Type B pancreatic cell (in vitro differentiated cells): ENCODE measurements at places on chromosomes 11 and 22.

- DNase-seq: peak; percentile 76
- peak within 1 kb of the TSS; percentile 78 for H3K27ac ChIP-seq
- peak within 1 kb of the TSS; percentile 91 for H3K4me3 ChIP-seq
- peaks cover 15% of the 10 kb centered on the region for H3K4me1 ChIP-seq
- H3K36me3 ChIP-seq: no peaks in the 10 kb centered on the region
Observed at GRCh38 chr22:30694640-30695350, at the start of gene OSBP2. OSBP2 (plus strand) TSS chr22:30694874; CDS start chr22:30694910, 36 bp downstream.

- DNase-seq: peak; percentile 49
- no peak overlapping the region for H3K27ac ChIP-seq
- H3K36me3 ChIP-seq: no peaks in the 10 kb centered on the region
Observed at GRCh38 chr11:134676516-134677287, 264.7 kb upstream of the B3GAT1 start.

DNA sequence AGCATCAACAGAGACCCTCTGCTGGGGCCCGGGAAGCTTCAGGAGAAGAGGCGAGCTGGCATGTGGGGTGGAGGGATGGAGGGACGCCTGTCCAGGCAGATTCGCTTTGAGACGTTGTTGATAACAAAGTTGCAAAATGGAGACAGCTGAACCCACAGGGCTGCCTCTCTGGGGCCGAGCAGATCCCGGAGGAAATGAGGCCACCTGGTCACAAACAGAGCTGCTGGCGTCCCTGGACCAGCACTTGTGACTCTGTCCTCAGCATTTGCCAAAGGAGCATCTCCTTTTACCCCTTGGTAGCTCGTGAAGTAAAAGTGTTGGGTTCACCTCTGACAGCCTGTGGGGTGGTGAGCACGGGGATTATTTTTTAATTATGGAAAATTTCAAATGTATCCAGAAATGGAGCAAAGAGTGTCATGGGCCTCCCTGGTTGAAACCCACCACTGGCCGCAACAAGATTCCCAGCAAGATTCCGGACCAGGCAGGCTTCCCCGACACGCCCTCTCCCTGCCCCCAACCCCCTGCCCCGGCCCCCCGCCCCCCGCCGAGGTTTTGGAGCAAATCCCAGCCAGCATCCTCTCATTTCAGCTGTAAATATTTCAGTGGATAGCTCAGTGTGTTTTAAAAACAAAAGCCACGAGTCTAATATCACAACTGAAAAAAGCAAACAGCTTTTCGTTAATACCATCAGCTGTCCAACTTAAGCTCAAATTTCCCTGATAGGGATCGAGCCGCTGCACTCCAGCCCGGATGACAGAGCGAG lies 20.3 kb downstream of the GRAMD4 start:
- no peaks in the 10 kb centered on the region for H3K27me3 ChIP-seq
- no peak for DNase-seq
- no peak overlapping the region for H3K4me3 ChIP-seq
- no peak overlapping the region for H3K27ac ChIP-seq
- peaks cover 23% of the 10 kb centered on the region for H3K4me1 ChIP-seq
- H3K36me3 ChIP-seq: peaks cover 28% of the 10 kb centered on the region

DNA sequence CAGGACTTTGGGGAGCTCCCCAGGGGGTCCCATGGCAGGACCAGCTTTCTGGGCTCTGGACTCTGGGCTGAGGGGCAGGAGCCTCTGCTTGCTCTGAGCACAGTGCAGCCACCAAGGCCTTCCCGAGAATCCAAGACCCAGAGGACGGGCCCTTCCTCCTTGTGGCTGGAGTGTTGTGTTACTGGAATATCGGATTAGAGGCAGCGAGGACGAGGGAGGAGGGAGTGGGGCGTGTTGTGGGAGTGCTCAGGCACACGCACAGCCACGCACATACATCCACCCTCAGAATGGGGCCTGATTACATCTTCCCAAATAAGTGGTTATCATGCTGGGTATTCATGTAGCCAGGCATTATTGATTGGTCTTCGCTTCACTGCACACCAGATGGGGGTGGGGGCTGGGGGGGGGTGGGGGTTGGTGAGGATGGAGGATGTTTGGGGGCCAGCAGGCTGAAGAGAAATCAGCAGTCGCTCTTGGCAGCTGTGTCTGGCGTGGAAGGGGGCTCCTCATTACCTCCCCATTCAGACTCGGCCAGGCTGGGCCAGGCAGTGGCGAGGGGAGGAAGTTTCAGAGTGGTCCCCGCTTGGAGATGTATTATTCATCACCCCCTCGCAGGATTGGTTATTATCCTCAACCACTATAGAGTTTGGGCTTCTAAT lies 120.9 kb downstream of the ST3GAL4 start:
- no peak overlapping the region for H3K4me3 ChIP-seq
- no peak for DNase-seq
- no peaks in the 10 kb centered on the region for H3K36me3 ChIP-seq
- H3K27ac ChIP-seq: no peak overlapping the region
- H3K27me3 ChIP-seq: peaks cover 6% of the 10 kb centered on the region

GRCh38 chr11:10556590-10556989 lies 11.9 kb downstream of the LYVE1 start:
- peaks cover under 1% of the 10 kb centered on the region for H3K27me3 ChIP-seq
- no peaks in the 10 kb centered on the region for H3K36me3 ChIP-seq
- peak overlapping the region; percentile 61 for H3K27ac ChIP-seq
- peaks cover 8% of the 10 kb centered on the region for H3K4me1 ChIP-seq
- no peak for DNase-seq

- no peak overlapping the region for H3K4me3 ChIP-seq
- H3K27me3 ChIP-seq: peaks cover 22% of the 10 kb centered on the region
- H3K27ac ChIP-seq: no peak overlapping the region
- no peaks in the 10 kb centered on the region for H3K4me1 ChIP-seq
Observed at GRCh38 chr11:35477901-35478300, 47.5 kb downstream of the PAMR1 start.

- H3K27ac ChIP-seq: peak overlapping the region; percentile 90
- no peaks in the 10 kb centered on the region for H3K27me3 ChIP-seq
- H3K4me3 ChIP-seq: peak overlapping the region; percentile 42
- peaks cover 14% of the 10 kb centered on the region for H3K4me1 ChIP-seq
- DNase-seq: no peak
Observed at GRCh38 chr11:9601037-9601875, 27.8 kb downstream of the WEE1 start.

DNA sequence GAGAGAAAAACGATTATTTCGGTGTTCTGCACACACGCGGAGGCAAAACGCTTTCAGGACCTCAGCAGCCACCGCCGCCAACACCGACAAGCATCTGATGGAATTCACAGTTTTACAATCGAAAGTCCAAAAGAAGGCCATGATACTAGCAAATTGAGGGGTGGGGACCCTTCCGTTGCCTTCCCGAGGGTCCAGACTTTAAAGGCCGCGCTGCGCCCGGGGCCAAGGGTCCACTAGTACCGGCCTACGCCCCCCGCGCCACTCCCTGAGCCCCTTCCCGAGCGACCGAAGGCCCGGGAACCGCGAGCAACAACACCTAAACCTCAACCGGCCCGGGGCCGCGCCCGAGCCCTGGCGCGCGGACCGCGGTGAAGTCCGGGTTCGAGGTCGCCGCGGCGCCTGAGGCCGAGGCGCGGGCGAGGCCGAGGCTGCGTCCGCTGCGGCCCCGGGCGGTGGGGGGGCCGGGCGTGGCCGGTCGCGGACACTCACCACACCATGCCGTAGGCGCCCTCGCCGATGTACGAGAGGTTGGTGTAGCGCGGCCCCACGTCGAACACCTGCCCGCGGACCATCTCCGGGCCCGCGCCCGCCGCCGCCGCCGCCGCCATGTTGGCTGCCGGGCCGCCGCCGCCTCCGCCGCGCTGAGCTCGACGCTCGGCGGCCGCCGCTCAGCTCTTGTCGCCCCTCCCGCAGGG lies 465 bp downstream of the MAPK1 start:
- H3K4me3 ChIP-seq: peak overlapping the region; percentile 94
- H3K4me1 ChIP-seq: peaks cover 36% of the 10 kb centered on the region
- H3K27me3 ChIP-seq: no peaks in the 10 kb centered on the region
- H3K27ac ChIP-seq: peak overlapping the region; percentile 94
- peaks cover 19% of the 10 kb centered on the region for H3K36me3 ChIP-seq
- no peak for DNase-seq

- H3K4me1 ChIP-seq: peaks cover 22% of the 10 kb centered on the region
- H3K36me3 ChIP-seq: no peaks in the 10 kb centered on the region
- peak overlapping the region; percentile 16 for H3K4me3 ChIP-seq
- peak overlapping the region; percentile 6 for H3K27ac ChIP-seq
- DNase-seq: peak; percentile 73
Observed at GRCh38 chr11:83456075-83456474, 169.9 kb upstream of the CCDC90B start.

DNA sequence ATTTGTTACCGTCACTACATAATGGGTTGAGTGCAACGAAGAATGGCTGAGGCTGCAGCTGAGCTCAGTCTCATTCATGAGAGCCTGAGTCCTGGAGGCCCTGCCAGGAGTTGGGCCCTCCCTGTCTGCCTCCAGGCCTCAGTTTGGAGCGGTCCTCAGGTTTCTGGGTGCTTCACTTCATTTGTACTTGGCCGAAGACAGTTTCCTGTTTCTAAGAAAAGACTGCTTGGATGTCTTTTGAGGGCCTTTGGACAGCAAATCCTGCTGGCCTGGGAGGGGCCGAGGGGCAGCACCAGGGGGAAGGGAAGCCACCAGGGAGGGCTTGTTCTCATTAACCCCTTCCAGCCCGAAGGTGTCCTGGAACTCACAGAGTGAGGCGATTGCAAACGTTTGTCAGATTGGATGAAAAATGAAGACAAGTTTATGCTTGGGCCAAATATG lies 163.1 kb downstream of the ETS1 start:
- no peaks in the 10 kb centered on the region for H3K27me3 ChIP-seq
- peaks cover 33% of the 10 kb centered on the region for H3K4me1 ChIP-seq
- H3K27ac ChIP-seq: peak overlapping the region; percentile 85
- no peak for DNase-seq
- H3K4me3 ChIP-seq: no peak overlapping the region

GRCh38 chr11:111236383-111236782 lies 9.1 kb upstream of the POU2AF2 start:
- H3K36me3 ChIP-seq: no peaks in the 10 kb centered on the region
- peaks cover 3% of the 10 kb centered on the region for H3K27me3 ChIP-seq
- no peak overlapping the region for H3K27ac ChIP-seq
- H3K4me3 ChIP-seq: no peak overlapping the region
- no peaks in the 10 kb centered on the region for H3K4me1 ChIP-seq

GRCh38 chr11:82890936-82891335 lies 9.3 kb downstream of the PRCP start:
- H3K36me3 ChIP-seq: peaks cover 6% of the 10 kb centered on the region
- no peaks in the 10 kb centered on the region for H3K27me3 ChIP-seq
- no peak overlapping the region for H3K4me3 ChIP-seq
- peaks cover 13% of the 10 kb centered on the region for H3K4me1 ChIP-seq
- H3K27ac ChIP-seq: no peak overlapping the region
- DNase-seq: no peak

DNA sequence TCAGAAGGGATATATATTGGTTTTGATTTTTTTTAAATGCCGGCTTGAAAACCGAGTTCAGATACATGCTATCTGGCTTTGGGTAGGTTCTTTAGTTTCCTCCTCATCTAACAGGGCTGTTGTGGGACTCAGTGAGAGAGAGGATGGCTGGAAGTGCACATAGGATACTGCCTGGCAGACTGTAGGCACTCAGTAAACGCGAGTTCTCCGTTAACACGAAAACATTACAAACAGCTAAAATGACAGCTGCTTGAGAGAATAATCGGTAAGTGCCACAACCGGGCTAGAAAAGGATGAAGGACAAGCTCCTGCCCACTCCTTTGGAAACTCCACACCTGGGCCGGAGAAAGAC lies 369 bp downstream of the XRRA1 start:
- H3K27ac ChIP-seq: peak overlapping the region; percentile 98
- DNase-seq: no peak
- H3K4me1 ChIP-seq: peaks cover 24% of the 10 kb centered on the region

DNA sequence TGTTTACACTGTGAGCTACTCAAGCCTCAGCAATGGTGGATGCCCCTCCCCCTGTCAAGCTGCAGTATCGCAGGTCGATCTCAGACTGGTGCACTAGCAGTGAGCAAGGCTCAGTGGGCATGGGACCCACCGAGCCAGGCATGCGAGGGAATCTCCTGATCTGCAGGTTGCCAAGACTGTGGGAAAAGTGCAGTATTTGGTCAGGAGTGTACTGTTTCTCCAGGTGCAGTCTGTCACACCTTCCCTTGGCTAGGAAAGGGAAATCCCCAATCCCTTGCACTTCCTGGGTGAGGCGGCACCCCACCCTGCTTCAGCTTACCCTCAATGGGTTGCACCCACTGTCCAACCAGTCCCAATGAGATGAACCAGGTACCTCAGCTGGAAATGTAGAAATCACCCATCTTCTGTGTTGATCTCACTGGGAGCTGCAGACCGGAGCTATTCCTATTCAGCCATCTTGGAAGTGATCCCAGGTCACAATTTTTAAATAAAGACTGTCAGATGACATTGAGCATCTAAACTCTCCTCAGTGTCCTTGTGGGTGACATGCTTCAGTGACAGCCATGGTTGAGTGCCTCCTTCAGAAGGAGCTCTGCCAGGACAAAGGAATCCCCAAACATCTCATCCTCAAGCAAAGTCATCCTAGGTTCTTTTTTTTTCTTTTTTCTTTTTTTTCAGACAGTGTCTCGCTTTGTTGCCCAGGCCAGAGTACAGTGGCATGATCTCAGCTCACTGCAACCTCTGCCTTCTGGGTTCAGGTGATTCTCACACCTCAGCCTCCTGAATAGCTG lies 10.8 kb downstream of the SLC22A24 start:
- H3K4me1 ChIP-seq: no peaks in the 10 kb centered on the region
- no peak overlapping the region for H3K27ac ChIP-seq
- H3K36me3 ChIP-seq: no peaks in the 10 kb centered on the region
- H3K4me3 ChIP-seq: no peak overlapping the region
- DNase-seq: no peak

- DNase-seq: no peak
- H3K27ac ChIP-seq: no peak overlapping the region
- peaks cover 28% of the 10 kb centered on the region for H3K36me3 ChIP-seq
- no peaks in the 10 kb centered on the region for H3K27me3 ChIP-seq
- peaks cover 24% of the 10 kb centered on the region for H3K4me1 ChIP-seq
Observed at GRCh38 chr22:33659448-33659847, 260.8 kb downstream of the LARGE1 start.

DNA sequence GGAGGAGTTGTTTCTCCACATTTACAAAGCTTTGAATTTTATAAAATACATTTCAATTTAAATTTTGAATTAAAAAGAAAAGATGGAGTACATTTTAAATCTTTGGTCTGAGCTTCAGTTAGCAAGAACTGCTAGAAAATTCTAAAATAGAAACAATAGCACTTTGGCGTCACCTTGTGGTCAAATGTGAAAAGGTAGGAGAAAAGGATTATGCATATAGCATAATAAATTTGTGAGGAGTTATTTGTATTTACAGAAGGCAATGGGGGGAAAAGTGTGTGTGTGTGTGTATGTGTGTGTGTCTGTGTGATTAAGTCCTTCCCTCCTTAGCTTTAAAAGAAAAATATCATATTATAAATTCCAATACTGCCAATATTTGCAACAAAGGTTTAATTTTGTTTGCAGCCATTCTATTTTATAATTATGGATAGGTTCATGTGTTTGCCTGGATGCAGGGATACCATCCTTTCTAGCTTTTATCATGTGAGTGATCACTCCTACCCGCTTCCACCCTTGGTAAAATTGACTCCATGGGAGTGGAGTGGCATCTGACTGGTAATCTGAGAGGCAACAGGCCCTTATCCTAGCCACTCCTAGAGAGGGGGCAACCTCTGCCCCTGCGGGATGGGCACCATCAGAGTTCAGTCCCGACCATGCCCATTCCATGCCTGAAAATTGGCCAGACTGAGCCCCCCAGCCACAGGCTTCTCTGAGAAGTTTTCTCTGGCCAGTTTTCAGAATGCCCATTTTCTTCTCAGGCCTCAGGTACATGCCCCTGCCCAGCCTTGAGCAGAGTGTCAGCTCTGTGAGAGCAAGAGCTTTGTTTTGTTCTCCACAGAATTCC lies 13.6 kb upstream of the LGR4 start:
- H3K27ac ChIP-seq: peak overlapping the region; percentile 18
- no peaks in the 10 kb centered on the region for H3K27me3 ChIP-seq
- DNase-seq: no peak
- H3K36me3 ChIP-seq: peaks cover 18% of the 10 kb centered on the region
- H3K4me3 ChIP-seq: no peak overlapping the region
